Anterior cingulate cortex (tissue), 58 donors: ENCODE measurements at places on chromosomes 3 and 15.
A peak's percentile ranks its signal among the peaks of the same experiment; 100 is the strongest.

DNA sequence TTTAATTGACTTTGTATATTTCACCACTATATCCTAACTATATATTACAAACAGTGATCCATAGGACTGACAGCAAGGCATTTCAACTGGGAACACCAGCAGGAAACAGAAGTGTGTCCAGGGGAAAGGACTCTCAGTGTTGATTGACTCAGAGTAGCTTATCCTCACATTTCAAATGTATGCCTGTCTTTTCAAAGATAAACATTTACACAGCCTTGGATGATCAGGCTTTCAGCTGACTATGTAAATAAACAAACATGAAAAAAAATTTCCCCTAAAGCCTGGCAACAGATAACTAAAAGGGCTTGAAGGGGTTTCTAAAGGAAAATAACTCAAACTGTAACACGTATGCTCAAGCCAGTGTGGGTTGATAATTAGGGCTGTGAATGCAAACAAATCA is 321.8 kb downstream of the TBC1D5 start:
- DNase-seq = no peak

GRCh38 chr3:157145606-157146322 is 14.2 kb downstream of the CCNL1 start:
- no peak for DNase-seq

DNA sequence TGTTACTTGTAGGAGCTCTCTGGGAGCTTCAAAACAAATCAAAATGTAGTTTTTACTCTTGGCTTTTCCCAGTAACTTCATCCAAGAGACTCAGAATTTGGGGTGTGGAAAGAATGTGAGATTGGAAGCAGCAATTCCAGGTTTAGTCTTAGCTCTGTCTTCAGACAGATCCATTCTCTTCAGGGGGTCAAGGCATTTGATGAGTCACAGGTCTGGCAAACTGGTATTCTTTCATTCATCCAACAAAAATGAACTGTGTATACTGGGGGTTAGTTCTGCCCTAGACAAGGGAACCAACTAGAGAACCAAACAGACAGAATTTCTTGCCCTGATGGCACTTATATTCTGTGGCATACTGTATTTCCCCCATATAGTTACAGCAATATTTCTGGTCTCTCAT is 36.3 kb upstream of the CADPS start:
- no peak for DNase-seq

- no peak for DNase-seq
Measured at GRCh38 chr15:100751585-100751984, 128.0 kb upstream of the ALDH1A3 start.

GRCh38 chr3:57864853-57865252 is 108.7 kb downstream of the SLMAP start:
- no peak for DNase-seq

GRCh38 chr3:185401319-185401955 is 38.5 kb downstream of the MAP3K13 start:
- DNase-seq = no peak

DNA sequence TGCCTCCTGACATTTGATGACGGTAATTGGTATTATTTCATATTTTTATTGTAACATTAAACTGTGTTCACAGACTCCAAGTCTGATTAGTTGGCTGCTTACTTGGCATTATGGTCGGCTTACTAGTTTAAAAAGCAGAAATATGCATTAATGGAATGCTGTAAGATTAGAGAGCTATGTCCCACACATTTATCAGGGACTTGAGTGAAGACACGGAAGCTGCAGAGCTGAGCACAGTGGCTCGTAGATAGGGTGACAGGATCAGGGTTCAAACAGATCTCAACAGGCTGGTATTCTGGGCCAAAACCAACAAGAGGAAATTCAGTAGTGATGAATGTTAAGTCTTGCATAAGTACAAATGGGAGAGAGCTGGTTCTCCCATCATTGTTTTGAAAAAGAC is 113.8 kb downstream of the ADAMTSL3 start:
- no peak for DNase-seq

DNA sequence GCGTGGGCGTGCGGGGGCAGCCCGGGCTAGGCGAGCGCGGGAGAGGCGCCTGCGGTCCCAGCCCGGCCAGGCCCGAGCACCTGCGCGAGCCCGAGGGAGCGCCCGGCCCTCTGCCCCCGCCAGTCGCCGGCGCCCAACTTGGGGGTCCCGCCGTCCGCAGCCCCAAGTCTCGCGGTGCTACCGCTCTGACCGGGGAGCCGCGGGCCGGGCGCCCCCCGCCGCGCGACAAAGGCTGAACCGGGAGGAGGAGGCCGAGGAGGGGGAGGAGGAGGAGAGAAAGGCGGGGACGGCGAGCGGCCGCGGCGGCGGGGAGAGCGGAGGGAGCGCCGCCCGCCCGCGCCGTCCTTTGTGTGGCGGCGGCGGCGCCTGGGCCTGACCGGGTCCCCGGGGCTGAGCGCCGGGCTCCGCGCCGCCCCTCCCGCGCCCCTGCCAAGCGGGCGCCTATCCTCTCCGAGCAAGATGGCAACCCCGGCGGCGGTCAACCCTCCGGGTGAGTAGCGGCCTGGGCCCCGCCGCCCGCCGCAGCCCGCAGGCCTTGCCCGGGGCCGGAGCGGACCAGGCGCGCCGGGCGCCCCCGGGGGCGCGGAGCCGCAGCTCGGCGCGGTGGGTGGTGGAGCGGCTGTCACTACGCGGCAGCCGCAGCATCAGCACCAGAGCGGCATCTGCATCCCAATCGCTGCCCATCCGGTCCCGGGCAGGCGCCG is at the start of gene ARNT2:
Gene ARNT2 (plus strand): TSS at position 326 of the 704 bp plus-strand sequence. CDS start 134 bp downstream, at position 460.
- no peak for DNase-seq

GRCh38 chr3:16056217-16056616 is 118.3 kb upstream of the GALNT15 start:
- no peak for DNase-seq

- DNase-seq = no peak
Measured at GRCh38 chr3:157530637-157531300, 27.6 kb upstream of the VEPH1 start.

DNA sequence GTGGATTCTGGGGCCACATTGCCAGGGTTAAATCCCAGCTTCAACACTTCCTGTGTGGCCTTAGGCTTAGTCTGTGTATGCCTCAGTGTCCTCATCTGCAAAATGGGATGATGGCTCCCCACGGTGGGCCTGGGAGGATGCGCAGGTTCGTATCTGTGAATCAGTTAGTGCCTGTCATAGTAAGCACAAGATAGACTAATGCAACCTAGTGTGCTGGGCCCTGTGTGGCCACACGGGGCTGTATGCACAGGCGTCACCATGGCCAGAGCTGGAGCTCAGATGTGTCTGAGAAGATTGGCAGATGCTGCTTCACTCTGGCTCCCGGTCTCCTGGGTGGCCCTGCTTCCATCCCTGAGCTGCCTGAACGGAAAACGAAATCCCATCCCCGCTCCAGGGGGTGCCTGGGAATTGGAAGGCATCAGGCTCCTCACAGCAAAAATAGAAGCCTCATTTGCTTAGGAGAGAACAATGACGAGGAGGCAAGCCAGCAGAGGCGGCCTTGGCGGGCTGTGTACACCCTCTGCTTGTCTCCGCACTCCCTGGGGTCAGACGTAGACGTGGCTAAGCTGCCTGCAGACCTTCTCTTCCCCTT is 103.6 kb downstream of the APBA2 start:
- DNase-seq = peak; percentile 66

DNA sequence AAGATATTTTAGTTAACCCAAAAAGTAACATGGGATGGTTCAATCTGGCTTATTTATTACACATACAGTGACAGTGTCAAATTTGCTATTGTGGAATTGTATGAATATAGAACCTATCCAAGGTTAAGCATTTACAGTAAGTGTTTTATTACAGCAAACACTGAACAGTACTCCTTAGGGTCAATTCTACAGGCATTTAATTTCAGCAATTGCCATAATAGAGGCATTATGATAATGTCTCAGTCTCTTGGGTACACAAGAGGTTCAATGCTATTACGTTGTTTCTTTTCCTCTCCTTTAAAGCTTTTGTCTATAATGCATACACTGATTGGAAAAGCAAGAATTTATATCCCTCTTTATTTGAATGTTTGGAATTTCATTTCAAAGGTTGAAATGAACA is 275.7 kb upstream of the NAALADL2 start:
- DNase-seq = no peak
